ENCODE measurements at places on chromosomes 4 and X. TPM values are rescaled to one million over a fixed set of nuclear protein-coding genes. Genes with fewer than 3 reads are reported as not detected.

FGF13 gene
- total RNA-seq: not detected

DCHS2 gene
- under 0.01 TPM for total RNA-seq

SCD5 gene
- total RNA-seq: 4.0 TPM

PLS3 gene
- 69.7 TPM for total RNA-seq

SGCB gene
- 16.4 TPM for total RNA-seq

EDNRA gene
- total RNA-seq: 3.2 TPM

BGN gene
- total RNA-seq: 14.0 TPM

ENOPH1 gene
- 35.6 TPM for total RNA-seq

PRDM8 gene
- total RNA-seq: 5.2 TPM

UGT2B15 gene
- not detected for total RNA-seq

TRIM75 gene
- total RNA-seq: not detected

GABRB1 gene
- 0.45 TPM for total RNA-seq

ANK2 gene
- 5.7 TPM for total RNA-seq

PNCK gene
- total RNA-seq: 0.15 TPM

UBE2D3 gene
- total RNA-seq: 370 TPM

RADX gene
- total RNA-seq: 3.0 TPM

DMRTC1 gene
- not detected for total RNA-seq

GLRA3 gene
- not detected for total RNA-seq

MAGEB10 gene
- total RNA-seq: not detected

EPGN gene
- total RNA-seq: not detected

MFSD8 gene
- total RNA-seq: 6.1 TPM

MAGED4 gene
- 81.3 TPM for total RNA-seq

ZBTB49 gene
- total RNA-seq: 2.1 TPM

TRAM1L1 gene
- 3.9 TPM for total RNA-seq

LINC00632 gene
- total RNA-seq: 5.2 TPM

MID2 gene
- total RNA-seq: 6.4 TPM

IGFBP7 gene
- total RNA-seq: 26.7 TPM

UGT8 gene
- 0.17 TPM for total RNA-seq

SUV39H1 gene
- 21.7 TPM for total RNA-seq

CLDN34 gene
- total RNA-seq: not detected

PDHA1 gene
- total RNA-seq: 38.5 TPM

S100P gene
- total RNA-seq: not detected

OTC gene
- total RNA-seq: not detected

ANXA10 gene
- total RNA-seq: 0.30 TPM

FAM241A gene
- 0.89 TPM for total RNA-seq

Data from bronchus fibroblast of lung (primary cell).